Right lobe of liver (tissue), 6 donors: ENCODE measurements at places on chromosomes 11 and 22. TPM values are rescaled to one million over a fixed set of nuclear protein-coding genes. Genes with fewer than 3 reads are reported as not detected.

DNA sequence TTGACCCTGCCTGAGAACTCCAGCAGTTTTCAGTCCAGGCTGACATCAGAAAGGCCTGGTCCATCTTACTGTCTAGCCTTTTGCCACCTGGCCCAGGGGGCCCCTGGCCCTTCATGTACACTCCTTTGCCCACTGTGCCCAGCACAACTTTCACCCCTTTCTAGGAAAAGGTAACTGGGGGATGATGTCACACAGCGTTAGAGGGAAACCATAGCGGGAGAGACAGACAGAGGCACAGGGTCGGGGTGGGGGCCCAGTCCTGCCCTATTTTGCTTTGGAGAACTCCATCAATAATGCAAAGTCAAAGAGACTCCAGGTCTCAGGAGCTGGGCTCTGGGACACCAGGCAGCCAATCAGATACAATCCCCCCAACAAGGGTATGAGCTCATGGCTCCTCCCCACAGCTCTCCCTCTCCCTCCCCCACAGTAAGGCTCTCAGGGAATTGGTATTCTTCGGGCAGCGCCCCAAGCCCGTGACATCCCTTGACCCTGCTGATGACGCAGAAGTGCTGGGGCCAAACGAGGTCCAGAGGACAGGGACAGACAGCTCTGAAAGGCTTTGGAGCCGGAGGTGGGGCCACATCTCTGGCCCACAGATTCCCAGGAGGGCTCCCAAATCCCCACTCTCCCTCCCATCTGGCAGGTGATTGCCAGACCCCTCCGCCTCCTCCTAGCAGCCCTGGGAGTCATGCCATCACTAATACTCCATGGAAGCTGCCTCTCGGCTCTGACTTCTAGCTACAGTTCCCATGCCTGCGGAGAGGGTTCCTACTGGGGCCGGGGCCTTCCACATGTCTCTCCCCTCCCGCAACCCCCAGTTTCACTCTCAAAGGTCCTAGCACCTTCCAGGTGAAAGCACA is 5.9 kb downstream of the USP2 start:
- peak; percentile 74 for DNase-seq
- no peak overlapping the region for H3K4me3 ChIP-seq
- H3K36me3 ChIP-seq: no peaks in the 10 kb centered on the region
- no peaks in the 10 kb centered on the region for H3K27me3 ChIP-seq
- peak overlapping the region; percentile 82 for H3K27ac ChIP-seq

DNA sequence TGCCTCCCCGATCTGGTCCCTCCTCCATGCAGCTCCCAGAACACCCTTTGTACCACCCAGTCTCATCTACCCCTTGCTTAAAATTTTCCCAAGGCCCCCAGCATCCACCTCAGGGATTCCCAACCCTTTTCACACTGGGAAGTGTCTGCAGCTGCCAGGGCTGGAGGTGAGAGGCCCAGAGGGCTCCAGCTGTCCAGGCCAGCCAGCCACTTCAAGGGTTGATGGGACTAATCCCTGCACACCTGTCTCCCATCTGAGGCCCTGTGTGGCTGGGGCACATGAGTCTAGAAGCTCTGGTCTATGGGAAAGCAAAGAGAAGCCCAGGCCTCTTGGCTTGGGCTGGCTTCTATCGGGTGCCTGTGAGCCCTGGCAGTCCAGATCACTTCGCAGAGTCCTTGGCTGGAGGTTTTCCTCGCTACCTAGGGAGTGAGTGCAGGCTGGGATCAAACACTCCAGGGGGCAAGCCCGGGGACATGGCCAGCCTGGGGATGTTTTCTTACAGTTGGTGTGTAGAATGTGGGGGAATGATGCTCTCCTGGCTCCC is 41.1 kb upstream of the TPBGL start:
- peaks cover 30% of the 10 kb centered on the region for H3K4me1 ChIP-seq
- no peaks in the 10 kb centered on the region for H3K36me3 ChIP-seq
- no peaks in the 10 kb centered on the region for H3K27me3 ChIP-seq
- H3K27ac ChIP-seq: no peak overlapping the region
- H3K4me3 ChIP-seq: no peak overlapping the region

- DNase-seq: no peak
- no peak overlapping the region for H3K4me3 ChIP-seq
- H3K27ac ChIP-seq: no peak overlapping the region
- H3K4me1 ChIP-seq: no peaks in the 10 kb centered on the region
- H3K27me3 ChIP-seq: no peaks in the 10 kb centered on the region
Observed at GRCh38 chr11:69387409-69387885, 93.5 kb downstream of the MYEOV start.

The APOL5 gene
- 0.51 TPM for total RNA-seq

The OR52E8 gene
- not detected for total RNA-seq
